HuH-7.5 (cell line): ENCODE measurements at places on chromosomes 7 and 10.

DNA sequence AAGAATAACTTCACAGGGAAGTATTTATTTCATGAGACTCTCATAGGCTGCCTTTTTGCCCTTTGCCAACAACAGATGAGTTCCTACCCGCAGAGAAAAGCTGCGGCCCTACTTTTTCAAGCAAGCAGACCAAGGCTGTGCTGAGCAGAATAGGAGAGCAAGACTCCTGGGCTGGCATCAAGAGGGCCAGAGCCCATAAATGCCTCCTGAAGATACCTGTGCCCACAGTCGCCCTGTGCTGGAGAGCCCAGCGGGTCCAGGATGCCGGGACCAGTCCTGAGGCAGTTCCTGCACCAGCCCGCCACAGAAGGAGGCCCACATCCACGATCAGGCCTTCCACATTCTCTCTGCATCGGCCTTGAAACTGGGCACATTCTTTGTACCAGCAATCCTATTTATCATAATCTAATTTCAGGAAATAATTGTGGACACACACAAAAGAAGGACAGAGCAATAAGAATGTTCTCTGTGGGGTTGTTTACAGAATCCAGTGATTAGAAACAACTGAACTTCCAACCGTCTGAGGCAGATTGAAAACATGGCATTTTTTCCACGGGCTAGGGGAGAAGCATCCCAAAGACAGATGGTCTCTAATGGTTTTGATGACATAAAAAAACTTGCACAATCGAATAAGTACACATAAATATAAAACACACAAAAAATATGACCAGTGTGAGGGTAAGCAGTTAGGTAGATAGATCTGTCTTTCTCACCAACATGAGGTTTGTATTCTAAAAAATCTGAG, 95.6 kb downstream of the CPXM2 start:
- DNase-seq: no peak

DNA sequence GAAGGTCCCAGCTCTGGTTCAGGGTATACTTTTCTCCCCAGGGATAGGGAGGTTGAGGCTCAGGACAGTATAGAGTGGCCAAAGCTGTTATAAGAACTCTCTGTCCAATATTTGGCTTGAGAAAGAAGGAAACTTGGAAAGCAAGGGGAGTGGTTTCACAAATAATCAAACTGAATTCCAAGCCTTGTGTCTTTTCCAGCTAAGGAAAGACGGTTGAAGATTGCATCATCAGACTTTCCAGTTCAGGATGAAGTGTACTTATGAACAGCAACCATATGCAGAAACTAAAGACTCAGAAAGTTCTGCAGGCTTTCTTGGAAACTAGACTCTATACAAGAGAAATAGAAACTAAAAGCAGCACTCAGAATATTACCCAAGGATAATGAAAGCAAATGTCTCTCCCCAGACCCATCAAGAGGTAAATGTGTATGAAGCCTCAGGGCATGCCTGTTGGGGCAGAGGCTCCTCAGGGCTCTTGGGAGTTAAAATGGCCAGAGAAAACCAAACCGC, 46.4 kb downstream of the RAMP3 start:
- DNase-seq: no peak

DNA sequence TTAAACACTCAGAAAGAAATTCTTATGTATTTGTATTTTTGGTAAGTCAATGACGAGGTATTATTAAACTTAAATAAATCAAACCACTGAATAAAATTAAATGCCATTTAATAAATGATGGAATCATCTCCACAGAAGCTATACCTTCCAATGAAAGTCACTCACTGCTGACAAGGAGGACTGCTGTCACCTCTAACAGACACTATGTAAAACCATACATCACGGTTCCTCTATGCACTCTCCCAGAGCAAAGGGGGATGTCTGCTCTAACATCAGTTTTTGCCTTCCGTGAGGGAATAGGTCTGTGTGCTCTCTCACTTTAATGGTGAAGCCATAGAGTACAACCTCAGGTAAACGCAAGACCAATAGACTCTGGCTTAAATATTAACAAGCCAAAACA, 99.7 kb upstream of the DDC start:
- no peak for DNase-seq

GRCh38 chr7:130216025-130216424, 8.4 kb downstream of the SSMEM1 start:
- no peak for DNase-seq

DNA sequence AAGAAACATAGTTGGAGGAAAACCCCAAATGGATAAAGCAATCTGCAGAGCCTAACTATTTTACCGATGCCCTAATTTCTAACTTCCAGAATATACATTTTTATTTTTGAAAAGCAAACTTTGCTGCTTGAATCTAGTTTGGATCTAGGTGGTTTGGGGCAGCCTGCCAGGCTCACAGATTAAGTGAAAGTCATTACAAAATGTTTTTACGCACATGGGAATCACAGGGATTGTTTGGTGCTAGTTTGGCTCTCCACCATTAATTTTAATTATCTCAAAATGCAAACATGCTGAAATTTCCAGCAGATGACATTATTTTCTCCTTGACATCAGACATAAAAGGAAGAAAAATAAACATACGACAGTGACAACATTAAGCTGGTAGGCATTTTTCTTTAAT, 166.7 kb upstream of the INHBA start:
- DNase-seq: no peak

DNA sequence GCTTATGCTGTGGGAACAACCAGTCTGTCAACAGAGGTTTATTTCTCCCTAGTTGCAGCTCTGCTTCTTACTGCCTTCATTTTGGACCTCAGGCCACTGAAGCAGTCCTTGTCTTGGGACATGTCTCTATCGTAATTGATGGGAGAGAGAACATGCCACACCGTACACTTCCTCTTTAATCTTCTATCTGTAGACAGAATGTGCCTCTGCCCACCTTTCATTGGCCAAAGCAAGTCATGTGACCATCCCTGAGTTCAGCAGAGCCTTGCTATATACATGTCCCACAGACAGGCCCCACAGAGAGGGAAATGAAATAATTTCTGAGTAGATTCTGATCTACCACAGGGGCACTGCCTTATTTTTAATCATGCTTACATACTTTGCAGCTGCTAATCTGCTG, 98.0 kb downstream of the KCND2 start:
- no peak for DNase-seq

- no peak for DNase-seq
Observed at GRCh38 chr10:97261656-97262055, 30.8 kb downstream of the ARHGAP19 start.

DNA sequence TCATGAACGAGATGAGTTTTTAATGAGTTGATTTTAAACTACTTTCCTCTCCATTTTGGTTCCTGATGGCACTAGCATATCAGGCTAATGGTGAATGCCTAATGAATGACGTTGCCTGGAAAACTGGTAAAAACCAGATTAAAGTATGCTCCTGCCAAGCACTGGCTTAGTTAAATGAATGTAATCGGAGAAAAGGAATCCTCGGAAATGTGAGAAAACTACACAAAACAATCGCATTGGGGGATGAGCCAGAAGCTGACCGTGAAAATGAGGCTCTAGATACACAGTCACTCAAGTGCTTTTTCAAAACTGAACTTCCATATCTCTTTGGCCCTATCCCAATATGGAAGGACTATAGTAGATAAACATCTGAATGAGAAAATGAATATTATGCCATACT, 153.8 kb upstream of the COL1A2 start:
- DNase-seq: no peak

GRCh38 chr7:23333671-23334246, 34.6 kb downstream of the MALSU1 start:
- no peak for DNase-seq

DNA sequence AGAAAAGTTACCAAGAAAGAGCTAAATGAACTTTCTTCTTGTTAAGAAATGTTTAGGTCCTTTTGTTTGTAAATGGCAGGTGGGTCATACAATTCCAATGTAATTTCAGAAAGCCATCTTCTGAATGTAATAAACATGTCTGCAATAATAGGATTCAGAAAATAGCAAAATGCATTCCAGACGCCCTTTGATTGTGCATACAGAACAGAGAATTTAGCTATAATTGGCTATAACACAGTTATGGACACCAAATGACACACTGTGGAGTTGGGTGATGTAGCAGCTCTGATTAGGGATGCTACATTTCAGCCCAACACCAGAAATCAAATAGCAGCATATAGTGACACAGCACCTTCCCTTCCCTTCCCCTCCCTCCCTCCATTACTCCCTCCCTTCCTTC, 240.8 kb downstream of the SNX10 start:
- no peak for DNase-seq

- no peak for DNase-seq
Observed at GRCh38 chr10:18235477-18235876, 95.3 kb downstream of the CACNB2 start.

GRCh38 chr10:13740461-13740860, 153.7 kb downstream of the PRPF18 start:
- no peak for DNase-seq

- no peak for DNase-seq
Observed at GRCh38 chr10:114962441-114962840, 24.4 kb downstream of the TRUB1 start.

GRCh38 chr7:50920031-50920635, 137.4 kb upstream of the GRB10 start:
- DNase-seq: no peak

DNA sequence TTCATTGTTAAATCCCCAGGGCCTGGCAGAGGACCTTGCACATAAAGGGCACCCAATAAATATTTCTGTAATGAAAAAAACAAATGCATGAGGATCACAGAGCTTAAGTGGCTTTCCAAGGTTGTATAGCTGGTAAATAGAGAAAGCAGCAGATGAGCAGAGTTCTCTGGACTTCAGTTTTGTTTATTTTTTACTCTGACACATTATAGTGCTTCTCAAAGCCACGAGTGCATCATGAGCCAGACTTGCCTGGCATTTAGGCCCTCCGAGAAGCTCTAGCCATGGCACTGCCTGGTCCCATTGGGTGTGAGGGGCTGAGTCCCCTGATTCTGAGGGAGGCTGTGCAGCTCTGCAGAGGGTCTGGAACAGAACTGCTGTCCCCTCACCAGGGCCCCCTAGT, 87.2 kb upstream of the ZNF32 start:
- DNase-seq: no peak

- no peak for DNase-seq
Observed at GRCh38 chr7:106313456-106313901, 28.7 kb upstream of the NAMPT start.

DNA sequence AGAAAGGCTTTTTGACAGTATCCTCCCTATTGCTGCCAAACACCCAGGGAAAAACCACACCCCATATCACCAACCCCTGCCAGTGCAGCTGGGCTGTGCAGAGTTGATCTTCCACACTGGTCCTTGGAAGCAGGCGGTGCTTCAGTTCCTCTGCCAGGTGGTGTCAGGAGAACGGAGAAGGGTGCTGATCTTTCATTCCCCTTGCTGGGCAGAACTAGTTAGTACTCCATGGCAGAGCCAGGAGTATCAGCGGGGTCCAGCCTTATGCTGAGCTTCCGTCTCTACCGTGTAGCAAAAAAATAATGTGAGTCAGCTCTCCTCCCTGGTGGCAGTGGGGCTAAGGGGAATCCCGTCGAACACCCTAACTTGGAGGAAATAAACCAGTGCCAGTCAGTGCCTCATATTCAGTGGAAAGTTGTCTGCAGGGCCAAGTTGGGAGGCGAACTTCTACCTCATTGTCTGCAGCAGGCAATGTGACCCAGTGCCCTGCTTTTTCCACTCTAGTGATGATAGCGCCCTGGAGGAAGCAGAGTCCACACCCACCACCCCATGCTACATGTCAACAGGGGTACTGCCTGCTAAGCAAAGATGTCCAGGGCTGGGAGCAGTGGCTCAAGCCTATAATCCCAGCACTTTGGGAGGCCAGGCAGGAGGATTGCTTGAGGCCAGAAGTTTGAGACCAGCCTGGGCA, 175.4 kb downstream of the AUTS2 start:
- DNase-seq: no peak

DNA sequence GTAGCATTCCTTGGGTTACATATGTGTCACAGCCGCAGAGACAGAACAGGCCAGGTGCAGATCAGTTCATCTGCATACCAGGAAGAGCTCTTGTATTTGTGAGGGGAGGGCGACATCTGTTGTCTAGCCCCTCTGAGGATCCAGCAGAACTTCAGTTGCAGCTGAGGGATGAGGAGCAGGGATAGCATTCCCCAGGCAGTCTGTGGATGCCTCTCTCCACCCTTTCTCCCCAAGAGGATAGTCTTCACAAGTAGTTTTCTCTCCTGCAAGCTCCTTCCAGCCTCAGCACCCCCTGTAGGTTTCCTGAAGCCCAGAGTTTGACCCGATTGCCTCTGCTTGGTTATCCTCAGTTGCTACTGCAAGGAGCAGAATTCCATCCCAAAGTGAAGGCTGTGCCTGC, 2.6 kb downstream of the SCD start:
- no peak for DNase-seq

DNA sequence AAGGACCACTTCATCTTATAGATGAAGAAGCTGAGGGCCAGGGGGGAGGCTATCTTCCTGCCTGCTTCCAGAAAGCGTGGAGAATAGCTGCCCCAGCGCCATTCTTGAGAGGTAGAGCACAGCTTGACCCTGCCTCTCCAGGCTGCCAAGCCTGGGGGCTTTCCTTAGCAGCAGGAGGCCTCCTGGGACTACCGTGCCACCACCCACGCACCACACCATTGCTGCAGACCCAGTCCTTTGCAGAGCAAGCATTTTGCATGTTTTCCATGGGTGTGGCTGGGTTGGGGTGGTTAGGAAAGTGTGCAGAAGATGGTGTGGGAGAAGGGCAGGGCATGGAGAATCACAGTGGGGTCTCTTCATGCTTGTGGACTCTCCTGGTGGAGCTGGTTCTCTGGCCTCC, 64.9 kb downstream of the TBXAS1 start:
- no peak for DNase-seq

DNA sequence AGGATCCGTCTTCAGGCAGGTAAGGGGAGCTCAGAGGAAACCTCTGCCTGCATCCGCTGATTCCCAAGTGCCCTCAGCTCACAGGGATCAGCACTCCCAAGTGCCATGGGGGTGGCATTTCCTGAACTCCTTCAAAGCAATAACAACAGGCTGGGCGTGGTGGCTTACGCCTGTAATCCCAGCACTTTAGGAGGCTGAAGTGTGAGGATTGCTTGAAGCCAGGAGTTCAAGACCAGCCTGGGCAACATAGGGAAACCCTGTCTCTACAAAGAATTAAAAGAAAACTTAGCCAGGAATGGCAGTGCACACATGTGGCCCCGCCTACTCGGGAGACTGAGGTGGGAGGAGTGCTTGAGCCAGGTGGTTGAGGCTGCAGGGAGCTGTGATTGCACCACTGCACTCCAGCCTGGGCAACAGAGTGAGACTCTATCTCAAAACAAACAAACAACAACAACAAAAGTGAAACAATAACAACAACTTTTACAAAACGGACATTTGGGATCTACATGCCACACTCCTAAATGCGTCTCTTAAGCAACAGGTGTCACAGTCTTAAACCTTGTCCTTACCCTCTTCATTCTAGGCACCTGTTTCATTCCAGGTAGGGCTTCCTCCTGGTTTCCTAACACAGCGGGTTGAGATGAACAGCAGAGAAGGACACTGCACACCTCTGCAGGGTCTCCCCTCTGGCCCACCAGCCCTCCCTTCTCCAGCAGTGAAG, 73.8 kb downstream of the PAXIP1 start:
- no peak for DNase-seq
